HFFc6 (cell line): ENCODE measurements at places on chromosomes 16 and 17. TPM values are rescaled to one million over a fixed set of nuclear protein-coding genes. Genes with fewer than 3 reads are reported as not detected.

- peaks cover 4% of the 10 kb centered on the region for H3K27me3 ChIP-seq
- peak; percentile 45 for DNase-seq
- no peak overlapping the region; the same call in 1 of the 2 replicates for H3K27ac ChIP-seq
These were observed 5.8 kb upstream of the MYO1D start for GRCh38 chr17:32882734-32883133.

The TEX14 gene
- 0.11 to 0.13 TPM in 2 of 3 replicates, not detected in the other for total RNA-seq

DNA sequence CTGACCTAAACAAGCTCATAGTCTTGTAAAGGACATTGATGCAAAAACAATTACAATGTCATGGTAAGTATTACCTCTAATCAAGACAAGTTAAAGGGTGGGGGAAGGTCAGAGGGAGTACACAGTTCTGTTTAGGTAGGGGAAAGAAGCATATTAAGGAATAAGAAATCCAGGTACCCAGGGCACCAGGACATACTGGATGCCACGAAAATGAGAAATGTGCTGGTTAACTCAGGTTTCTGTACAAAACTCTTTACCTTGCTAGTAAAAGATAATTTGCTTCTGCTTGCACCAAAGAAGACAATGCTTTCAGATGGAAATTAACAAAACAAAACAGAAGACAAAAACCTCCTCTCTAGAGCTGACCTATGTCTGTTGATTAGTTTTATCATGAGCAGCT lies 70.7 kb upstream of the MED13 start:
- peaks cover 21% of the 10 kb centered on the region for H3K4me1 ChIP-seq
- peaks cover 3% of the 10 kb centered on the region; the same call in 1 of the 2 replicates for H3K36me3 ChIP-seq
- peaks cover 9% of the 10 kb centered on the region for H3K27me3 ChIP-seq
- H3K4me3 ChIP-seq, result no peak overlapping the region
- DNase-seq, result no peak
- H3K27ac ChIP-seq, result no peak overlapping the region

The GNG13 gene
- total RNA-seq, result not detected in 3 replicates

DNA sequence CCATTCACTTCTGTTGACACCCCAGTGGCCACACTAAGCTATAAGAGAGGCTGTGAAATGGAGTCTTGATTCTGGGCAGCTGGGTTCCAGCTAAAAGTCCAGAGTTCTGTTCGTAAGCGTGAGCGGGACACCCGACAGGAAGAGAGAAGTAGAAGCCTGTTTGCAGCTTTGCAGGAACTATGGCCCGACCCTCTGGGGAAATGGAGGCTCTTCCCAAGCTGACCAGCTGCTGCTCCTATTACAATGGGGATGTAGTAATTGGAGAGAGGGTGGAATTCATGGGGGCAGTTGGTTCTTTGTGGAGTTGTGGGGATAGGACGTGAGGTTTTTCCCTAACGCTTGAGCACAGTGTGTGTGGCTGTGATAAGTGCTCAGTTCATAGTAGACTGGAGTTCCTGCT lies 28.4 kb downstream of the UBALD1 start:
- no peak overlapping the region for H3K27ac ChIP-seq
- H3K4me3 ChIP-seq, result no peak overlapping the region
- no peaks in the 10 kb centered on the region for H3K4me1 ChIP-seq
- peaks cover 5% of the 10 kb centered on the region; the same call in 1 of the 2 replicates for H3K36me3 ChIP-seq
- H3K27me3 ChIP-seq, result peaks cover 32% of the 10 kb centered on the region

The UMOD gene
- total RNA-seq, result not detected in 3 replicates

- H3K4me3 ChIP-seq, result no peak overlapping the region
- H3K4me1 ChIP-seq, result no peaks in the 10 kb centered on the region
- no peak for DNase-seq
- no peak overlapping the region for H3K27ac ChIP-seq
- H3K36me3 ChIP-seq, result peaks cover 16% of the 10 kb centered on the region
These were observed 13.3 kb downstream of the GSE1 start for GRCh38 chr16:85626191-85626981.

DNA sequence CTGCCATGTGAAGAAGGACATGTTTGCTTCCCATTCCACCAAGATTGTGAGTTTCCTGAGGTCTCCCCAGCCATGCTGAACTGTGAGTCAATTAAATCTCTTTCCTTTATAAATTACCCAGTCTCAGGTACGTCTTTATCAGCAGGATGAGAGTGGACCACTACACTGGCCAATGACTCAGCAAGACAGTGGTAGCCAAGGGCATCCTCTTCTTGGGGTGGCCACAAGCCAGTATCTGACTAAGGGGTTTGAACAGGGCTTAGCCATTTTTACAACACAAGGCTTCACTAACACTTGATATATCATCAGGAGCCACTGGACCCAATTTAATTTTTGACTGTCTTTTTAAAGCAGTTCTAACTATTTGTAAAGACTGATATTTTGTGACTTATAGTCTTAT lies 21.1 kb upstream of the KRT24 start:
- peaks cover 12% of the 10 kb centered on the region for H3K4me1 ChIP-seq
- no peak overlapping the region for H3K4me3 ChIP-seq
- no peak for DNase-seq
- H3K27ac ChIP-seq, result no peak overlapping the region
- peaks cover 22% of the 10 kb centered on the region for H3K27me3 ChIP-seq

DNA sequence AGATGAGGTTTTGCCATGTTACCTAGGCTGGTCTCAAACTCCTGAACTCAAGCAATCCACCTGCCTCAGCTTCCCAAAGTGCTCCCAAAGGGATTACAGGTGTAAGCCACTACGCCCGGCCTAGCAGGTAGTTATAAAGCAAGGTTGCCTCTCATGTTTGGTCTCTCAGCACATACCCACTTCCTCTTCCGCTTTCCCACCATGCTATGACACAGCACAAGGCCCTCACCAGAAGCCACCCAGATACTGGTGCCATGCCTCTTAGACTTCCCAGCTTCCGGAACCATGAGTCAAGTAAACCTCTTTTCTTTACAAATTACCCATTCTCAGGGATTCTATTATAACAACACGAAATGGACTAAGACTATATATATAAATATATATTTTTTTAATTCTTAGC lies 143.6 kb downstream of the COPRS start:
- H3K27me3 ChIP-seq, result no peaks in the 10 kb centered on the region
- H3K4me1 ChIP-seq, result 0 out of 2 replicates have a peak, but pooled peaks cover 4% of the 10 kb centered on the region
- no peak for DNase-seq
- no peaks in the 10 kb centered on the region for H3K36me3 ChIP-seq

GRCh38 chr17:81889602-81890001 lies 1.8 kb downstream of the ALYREF start:
- H3K4me1 ChIP-seq, result peaks cover 37% of the 10 kb centered on the region
- no peak for DNase-seq
- peak overlapping the region; percentile 89 for H3K27ac ChIP-seq
- peak overlapping the region; percentile 91 for H3K4me3 ChIP-seq
- H3K36me3 ChIP-seq, result peaks cover 41% of the 10 kb centered on the region
- H3K27me3 ChIP-seq, result peaks cover 4% of the 10 kb centered on the region

- no peaks in the 10 kb centered on the region for H3K4me1 ChIP-seq
- no peak overlapping the region for H3K27ac ChIP-seq
- no peak for DNase-seq
- H3K36me3 ChIP-seq, result peaks cover 33% of the 10 kb centered on the region
These were observed 22.7 kb upstream of the JPT2 start for GRCh38 chr16:1655269-1655807.

GRCh38 chr17:50072130-50072529 lies 16.2 kb downstream of the ITGA3 start:
- peaks cover 43% of the 10 kb centered on the region for H3K36me3 ChIP-seq
- DNase-seq, result no peak
- peak overlapping the region; percentile 65 for H3K27ac ChIP-seq
- H3K4me3 ChIP-seq, result no peak overlapping the region
- H3K27me3 ChIP-seq, result peaks cover 4% of the 10 kb centered on the region

DNA sequence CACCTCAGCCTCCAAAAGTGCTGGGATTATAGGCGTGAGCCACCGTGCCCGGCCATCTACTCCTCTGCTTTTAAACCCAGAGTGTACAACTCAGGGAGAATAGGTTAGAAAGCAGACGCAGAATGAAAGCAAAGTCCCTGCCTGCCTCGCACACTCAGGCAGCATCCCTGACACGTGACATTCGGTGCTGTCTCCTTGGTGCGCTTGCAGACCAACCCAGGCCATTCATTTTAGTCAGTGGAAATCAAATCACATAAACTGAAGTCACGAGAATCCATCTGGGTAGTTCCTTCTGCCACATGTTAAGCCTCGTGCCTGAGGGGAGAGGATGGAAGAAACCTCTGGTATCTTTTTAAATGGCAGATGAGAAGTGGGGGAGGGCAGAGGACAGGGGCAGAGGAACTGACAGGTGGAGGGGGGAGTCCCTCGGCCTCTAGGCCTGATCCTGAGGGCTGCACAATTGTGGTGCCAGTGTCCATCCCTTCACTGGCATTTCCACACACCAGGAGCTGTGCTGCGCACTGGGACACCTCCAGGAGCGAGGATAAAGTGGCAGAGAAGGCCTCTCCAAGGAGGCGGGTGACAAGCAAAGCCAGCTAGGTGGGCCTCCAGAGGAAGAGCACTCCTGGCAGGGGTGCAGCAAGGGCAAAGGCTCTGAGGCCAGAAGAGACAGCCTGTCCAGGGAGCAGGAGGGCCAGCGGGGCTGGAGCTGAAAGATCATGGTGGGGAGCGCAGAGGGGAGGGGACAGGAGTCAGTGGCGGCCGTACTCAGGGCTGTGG lies 196.3 kb downstream of the KATNIP start:
- H3K27me3 ChIP-seq, result peaks cover 3% of the 10 kb centered on the region
- DNase-seq, result no peak
- no peak overlapping the region for H3K27ac ChIP-seq
- peaks cover 24% of the 10 kb centered on the region for H3K4me1 ChIP-seq

The PPY gene
- total RNA-seq, result not detected in 3 replicates

GRCh38 chr16:25419681-25420080 lies 162.0 kb upstream of the ZKSCAN2 start:
- H3K36me3 ChIP-seq, result peaks cover 3% of the 10 kb centered on the region; the same call in 1 of the 2 replicates
- no peaks in the 10 kb centered on the region for H3K4me1 ChIP-seq
- H3K27me3 ChIP-seq, result no peaks in the 10 kb centered on the region

GRCh38 chr16:70647441-70648359 lies 1.3 kb downstream of the IL34 start:
- DNase-seq, result no peak
- H3K4me1 ChIP-seq, result peaks cover 24% of the 10 kb centered on the region
- H3K4me3 ChIP-seq, result no peak overlapping the region
- no peak overlapping the region for H3K27ac ChIP-seq

- H3K27me3 ChIP-seq, result no peaks in the 10 kb centered on the region
- no peaks in the 10 kb centered on the region for H3K4me1 ChIP-seq
- H3K36me3 ChIP-seq, result no peaks in the 10 kb centered on the region
- DNase-seq, result no peak
These were observed 109.1 kb downstream of the C16orf78 start for GRCh38 chr16:49482690-49483089.

The WNT9B gene
- not detected in 3 replicates for total RNA-seq

The CRISPLD2 gene
- 12.2 and 15.5 TPM in 2 replicates for total RNA-seq

DNA sequence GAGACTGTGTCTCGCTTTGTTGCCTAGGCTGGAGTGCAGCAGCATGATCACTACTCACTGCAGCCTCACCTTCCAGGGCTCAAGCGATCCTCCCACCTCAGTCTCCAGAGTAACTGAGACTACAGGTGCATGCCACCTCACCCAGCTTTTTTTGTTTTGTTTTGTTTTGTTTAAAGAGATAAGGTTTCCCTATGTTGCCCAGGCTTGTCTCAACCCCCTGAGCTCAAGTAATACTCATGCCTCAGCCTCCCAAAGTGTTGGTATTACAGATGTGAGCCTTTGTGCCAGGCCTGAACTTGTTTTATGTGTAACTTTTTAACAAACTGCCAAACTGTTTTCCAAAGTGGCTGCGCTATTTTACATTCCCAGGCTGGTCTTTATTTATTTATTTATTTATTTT lies 41.8 kb upstream of the NUDT7 start:
- no peak for DNase-seq
- H3K27ac ChIP-seq, result no peak overlapping the region
- H3K4me3 ChIP-seq, result no peak overlapping the region
- H3K4me1 ChIP-seq, result no peaks in the 10 kb centered on the region
- no peaks in the 10 kb centered on the region for H3K27me3 ChIP-seq

DNA sequence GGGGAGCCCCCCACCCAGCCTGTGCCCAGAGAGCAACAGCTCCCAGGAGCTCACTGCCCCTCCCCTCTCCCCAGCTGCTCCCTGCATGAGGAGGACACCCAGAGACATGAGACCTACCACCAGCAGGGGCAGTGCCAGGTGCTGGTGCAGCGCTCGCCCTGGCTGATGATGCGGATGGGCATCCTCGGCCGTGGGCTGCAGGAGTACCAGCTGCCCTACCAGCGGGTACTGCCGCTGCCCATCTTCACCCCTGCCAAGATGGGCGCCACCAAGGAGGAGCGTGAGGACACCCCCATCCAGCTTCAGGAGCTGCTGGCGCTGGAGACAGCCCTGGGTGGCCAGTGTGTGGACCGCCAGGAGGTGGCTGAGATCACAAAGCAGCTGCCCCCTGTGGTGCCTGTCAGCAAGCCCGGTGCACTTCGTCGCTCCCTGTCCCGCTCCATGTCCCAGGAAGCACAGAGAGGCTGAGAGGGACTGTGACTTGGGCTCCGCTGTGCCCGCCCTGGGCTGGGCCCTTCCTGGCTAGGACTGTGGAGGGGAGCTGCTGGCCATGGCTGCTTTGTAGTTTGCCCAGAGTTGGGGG lies 584 bp downstream of the TCAP start:
- H3K27ac ChIP-seq, result no peak overlapping the region
- H3K4me3 ChIP-seq, result no peak overlapping the region
- no peaks in the 10 kb centered on the region for H3K36me3 ChIP-seq
- H3K27me3 ChIP-seq, result peaks cover 31% of the 10 kb centered on the region
- H3K4me1 ChIP-seq, result peaks cover 18% of the 10 kb centered on the region
- DNase-seq, result no peak

- H3K27ac ChIP-seq, result peak overlapping the region; percentile 72
- no peaks in the 10 kb centered on the region for H3K36me3 ChIP-seq
- H3K4me3 ChIP-seq, result peak overlapping the region; percentile 37
- H3K27me3 ChIP-seq, result peaks cover under 1% of the 10 kb centered on the region; the same call in 1 of the 2 replicates
- peaks cover 66% of the 10 kb centered on the region for H3K4me1 ChIP-seq
These were observed 3.6 kb upstream of the TUBG2 start for GRCh38 chr17:42655528-42655927.

- peaks cover 40% of the 10 kb centered on the region for H3K4me1 ChIP-seq
- peaks cover 3% of the 10 kb centered on the region; the same call in 1 of the 2 replicates for H3K36me3 ChIP-seq
- H3K27ac ChIP-seq, result no peak overlapping the region
- H3K4me3 ChIP-seq, result no peak overlapping the region
These were observed 205.2 kb upstream of the CACNG5 start for GRCh38 chr17:66629762-66630161.

The CCT6B gene
- total RNA-seq, result 0.78 to 2.2 TPM (median 1.1 TPM) in 3 replicates
